NCI-H1105 (cell line): ENCODE measurements at places on chromosomes 16 and 17.

- DNase-seq, result no peak
Observed at GRCh38 chr17:36730095-36730808, 128.9 kb downstream of the MRM1 start.

- DNase-seq, result no peak
Observed at GRCh38 chr16:2350500-2350899, 10.0 kb upstream of the ABCA3 start.

DNA sequence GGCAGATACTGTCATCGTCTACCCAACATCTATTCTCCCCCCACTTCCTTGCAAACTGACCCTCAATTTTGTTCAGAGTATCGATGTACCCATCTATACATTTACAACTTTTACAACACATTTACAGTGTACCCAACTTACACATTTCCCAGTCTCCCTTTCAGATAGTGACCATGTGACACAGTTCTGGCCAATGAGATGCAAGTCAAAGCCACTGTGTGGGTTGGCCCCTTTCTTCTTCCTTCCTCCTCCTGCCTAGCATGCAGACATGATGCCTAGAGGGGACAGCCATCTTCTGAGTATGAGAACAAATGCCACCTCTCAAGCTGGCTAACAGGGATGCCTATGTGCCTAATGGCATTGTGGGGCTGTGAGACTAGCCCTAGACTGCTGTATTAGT lies 11.3 kb upstream of the NFAT5 start:
- no peak for DNase-seq

- no peak for DNase-seq
Observed at GRCh38 chr17:50945779-50946222, 79.6 kb upstream of the TOB1 start.

GRCh38 chr16:16033208-16033717 lies 83.8 kb downstream of the ABCC1 start:
- DNase-seq, result no peak

GRCh38 chr17:29138184-29138955 lies 41.8 kb downstream of the MYO18A start:
- no peak for DNase-seq

DNA sequence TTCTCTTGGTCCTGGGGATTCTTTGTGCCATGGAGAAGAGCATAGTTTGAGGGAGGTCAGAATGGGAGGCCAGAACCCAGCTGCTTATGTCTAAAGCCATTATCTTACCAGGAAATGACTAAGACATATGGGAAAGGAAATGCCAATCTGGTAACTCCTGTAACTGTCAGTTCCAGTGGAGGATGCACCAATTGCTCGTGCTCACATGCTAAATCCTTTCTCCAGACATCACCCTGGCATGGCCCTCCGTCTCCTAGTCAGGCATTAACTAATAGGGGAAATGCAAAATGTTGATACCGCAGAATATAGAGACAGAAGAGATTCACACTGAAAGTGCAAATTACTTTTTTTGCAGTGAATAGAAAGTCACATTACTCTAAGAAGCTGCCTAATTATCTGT lies 255.6 kb upstream of the HSBP1 start:
- DNase-seq, result no peak

- DNase-seq, result no peak
Observed at GRCh38 chr16:12543700-12544476, 259.8 kb downstream of the CPPED1 start.

- DNase-seq, result no peak
Observed at GRCh38 chr16:68574479-68574878, 35.4 kb downstream of the ZFP90 start.

DNA sequence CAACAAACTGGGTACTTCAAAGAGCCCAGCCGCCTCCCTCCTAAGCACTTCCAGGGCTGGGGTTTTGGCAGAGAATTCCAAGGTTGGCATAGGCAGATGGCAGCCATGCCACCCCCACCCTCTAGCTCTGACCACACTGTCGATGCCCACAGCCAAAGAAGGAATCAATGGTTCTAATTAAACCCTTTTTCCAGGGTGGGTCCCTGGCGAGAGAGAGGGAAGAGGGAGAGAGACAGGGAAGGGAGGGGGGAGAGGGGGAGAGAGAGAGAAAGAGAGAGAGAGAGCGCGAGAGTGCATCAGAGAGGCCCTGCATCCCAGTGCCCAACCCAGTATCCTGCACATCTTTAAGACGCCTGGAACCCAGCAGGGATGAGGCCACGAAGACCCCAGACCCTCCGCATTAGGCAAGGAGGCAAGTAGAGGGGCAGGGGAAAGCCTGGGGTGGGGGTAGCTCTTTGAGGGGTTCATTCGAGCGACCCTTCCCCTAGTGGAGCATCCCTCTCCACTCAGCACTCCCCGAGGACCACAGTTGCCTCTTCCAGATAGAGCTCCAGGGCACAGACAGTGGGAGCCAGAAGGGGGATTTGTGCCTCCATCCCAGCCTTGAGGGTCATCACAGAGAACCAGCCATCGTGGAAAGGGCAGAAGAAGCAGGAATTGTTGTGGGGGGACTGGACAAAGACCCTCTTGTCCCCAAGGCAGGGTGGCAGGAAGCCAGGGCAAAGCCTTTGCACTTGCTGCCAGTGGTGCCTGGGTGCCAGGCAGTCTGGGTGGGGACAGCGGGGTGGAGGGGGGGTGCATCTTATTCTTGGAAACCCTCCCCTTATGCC lies 2.6 kb downstream of the SRCIN1 start:
- no peak for DNase-seq

GRCh38 chr16:68279726-68280558 lies 15.6 kb downstream of the SLC7A6 start:
- no peak for DNase-seq

DNA sequence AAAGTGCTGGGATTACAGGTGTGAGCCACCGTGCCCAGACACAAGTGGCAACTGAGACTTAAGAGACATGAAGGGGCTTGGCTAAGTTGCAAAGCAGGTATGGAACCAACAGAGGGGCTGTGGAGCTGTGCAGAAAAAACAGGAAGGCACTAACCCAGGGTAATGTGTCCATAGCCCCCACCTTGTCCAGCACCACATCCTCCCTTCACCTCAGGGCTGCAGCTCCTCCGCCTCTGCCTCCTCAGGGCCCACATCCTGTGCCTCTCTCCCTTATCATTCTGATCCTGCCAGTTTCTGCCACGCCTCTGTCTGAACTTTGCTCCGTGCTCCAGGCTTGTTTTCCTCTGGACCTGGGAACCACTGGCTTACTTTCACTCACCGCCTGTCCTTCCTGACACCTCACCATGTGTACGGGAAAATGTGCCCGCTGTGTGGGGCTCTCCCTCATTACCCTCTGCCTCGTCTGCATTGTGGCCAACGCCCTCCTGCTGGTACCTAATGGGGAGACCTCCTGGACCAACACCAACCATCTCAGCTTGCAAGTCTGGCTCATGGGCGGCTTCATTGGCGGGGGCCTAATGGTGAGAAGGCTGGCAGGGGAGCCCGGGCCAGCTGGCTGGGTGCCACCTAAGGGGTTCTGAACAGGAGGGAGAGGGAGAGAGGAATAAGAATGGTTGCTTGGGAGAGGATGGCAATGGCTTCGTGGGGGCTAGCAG lies at the start of gene TM4SF5:
Gene TM4SF5 (plus strand): TSS at position 368 of the 716 bp plus-strand sequence. CDS start 37 bp downstream, at position 405.
- DNase-seq, result peak; percentile 22

DNA sequence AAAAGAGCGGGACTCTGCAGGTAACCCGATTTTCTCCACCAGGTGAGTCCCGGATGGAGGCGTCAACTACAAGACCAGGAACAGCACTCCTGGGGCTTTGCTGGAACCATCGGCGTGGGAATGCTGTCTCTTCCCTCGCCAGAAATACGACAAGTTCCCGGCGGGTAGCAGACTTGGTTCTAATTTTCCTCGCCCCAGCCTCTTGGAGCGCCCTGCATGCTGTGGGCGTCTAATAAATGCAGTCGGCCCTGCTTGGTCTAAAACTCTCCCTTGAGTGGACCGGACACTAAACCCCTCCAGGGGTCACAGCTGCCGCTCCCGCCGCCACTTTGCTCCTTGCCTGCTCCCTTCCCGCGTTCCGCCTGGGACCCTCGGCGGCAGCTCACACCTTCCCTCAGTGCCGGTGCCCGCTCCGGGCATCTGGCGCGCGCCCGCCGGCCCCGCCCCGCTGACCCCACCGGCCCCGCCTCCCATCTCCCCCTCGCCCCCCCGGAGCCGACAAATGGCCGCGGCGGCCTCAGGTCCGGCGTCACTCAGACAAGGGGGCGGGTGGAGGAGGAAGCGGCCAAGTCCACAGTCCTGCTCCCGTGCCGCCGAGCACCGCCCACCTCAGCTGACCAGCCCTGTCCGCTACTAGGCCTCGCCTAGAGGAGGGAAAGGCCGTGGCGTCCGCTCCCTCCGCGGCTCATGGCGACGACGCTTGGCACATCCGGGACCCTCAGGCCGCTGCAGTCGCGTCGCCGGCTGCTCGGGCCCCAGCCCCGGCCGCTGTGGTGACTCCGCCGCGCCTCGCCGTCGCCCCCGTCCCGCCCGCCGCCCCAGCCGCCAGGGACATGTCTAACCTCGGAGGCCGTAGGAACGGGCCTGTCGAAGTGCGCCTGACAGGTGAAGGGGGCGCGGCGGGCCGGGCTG lies 65.8 kb downstream of the KPNA2 start:
- peak; percentile 84 for DNase-seq

DNA sequence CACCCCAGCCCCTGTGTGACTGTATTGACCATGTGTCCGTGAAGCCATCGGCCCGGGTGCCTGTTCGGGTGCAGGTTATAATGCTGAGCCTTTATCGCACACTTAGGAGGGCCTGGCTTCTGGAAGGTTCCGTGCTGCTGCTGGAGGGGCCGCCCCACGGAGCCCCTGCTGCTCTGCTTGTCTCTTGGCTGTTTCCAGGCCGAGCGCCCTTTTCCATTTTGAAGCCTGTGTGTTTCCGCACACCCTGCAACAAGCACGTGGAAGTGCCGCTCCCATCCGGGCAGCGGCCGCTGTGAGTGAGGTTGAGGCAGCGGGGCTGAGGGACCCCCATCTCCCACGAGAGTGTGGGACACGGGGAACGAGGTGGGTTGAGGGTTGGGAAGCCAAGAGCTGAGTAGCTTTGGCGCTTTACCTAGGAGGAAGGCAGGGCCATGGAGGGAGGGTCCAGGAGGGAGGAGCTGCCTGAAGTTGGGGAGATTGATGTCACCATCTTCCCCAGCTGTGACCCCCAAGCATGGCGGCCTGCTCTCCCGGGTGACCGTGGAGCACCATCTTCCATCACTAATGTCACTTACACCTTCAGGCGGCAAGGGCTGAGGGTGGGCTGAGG lies 200.1 kb upstream of the GSE1 start:
- DNase-seq, result no peak

- DNase-seq, result peak; percentile 42
Observed at GRCh38 chr17:4708436-4708835, 2.0 kb upstream of the ARRB2 start.

DNA sequence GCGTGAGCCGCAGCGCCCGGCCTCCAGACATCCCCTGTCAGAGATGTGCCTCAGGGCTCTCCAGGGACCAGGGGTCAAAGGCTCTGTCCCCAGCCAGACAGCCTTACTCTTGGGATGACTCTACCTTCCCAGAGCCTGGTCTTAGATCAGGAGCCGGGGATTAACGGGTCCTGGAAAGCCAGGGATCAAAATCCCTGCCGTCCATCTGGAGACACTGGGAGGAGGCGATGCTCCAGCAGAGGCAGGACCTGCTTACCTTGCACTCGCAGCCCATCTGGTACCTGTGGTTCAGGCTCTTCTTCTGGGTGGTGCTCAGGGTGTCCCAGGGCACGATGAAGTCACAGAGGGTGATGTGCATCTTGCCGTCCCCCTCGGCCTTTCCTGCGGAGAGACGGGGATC lies 16.7 kb upstream of the USP36 start:
- DNase-seq, result no peak

- peak; percentile 92 for DNase-seq
Observed at GRCh38 chr16:30417529-30418349, 10.3 kb downstream of the ZNF771 start.

DNA sequence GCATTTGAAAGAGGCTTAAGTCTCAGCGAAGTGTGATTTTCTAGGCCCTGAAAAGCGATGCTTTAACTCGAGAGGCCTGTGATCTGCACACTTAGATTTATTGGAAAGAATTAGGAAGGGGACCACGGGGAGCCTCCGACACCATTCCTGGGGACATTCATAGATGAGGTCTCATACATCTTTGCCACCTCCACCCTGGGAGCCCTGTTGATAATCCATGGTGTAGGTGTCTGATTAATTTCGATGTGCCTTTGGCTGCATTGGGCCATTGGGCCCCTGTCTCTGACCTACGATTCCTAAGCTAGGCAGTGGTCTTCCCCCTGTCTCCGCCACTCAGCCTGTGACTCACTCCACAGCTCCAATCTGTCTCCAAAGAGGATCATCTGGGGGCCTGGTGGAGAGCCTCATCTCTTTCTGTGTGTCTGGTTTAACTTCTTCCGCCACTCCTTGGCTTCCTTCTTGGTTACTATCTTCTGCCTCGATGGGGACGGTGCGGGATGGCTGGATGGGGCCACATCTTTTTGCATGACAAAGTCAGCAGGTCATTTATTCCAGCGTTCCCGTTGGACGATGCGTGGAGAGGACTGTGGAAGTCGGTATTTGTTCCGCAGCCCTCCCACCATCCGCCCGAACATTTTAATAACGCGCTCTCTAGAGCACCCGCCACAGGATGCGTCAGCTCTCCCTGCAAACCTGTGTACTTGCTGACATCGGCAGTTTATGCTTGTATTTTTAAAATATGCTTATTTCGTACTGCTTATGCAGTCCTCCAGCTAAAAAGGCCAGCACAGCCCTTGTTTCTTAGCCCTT lies 109.3 kb downstream of the IRX3 start:
- no peak for DNase-seq

DNA sequence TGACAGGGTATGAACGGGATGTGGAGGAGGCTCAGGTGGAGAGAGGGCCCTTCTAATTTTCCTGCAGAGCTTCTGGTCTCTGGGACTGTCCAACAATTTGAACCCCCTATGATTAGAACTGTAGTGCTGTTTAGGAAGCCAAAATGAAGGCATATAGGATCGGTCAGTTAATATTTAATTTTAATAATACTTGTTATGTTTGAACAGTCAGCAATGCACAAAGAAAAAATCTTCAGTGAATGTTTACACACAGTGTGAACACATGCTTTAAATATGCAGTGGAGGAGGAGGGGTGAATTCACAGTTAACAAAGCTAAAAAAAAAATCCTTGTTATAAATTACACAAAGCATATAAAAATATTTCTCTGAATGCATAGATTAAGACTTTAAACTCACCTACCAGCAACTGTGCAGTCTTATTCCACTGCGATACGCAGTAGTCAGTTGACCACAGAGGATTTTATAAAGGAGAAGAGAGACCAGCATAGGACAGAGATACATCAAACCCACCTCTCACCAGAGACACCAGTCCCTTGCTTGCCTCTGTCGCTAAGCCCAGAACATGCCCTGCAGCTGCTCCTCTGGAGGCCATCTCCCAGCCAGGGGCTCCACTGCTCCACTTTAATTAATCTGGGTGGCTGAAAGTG lies 14.6 kb downstream of the ANKRD40 start:
- DNase-seq, result no peak
